ENCODE measurements at places on chromosomes 7 and 10. TPM values are rescaled to one million over a fixed set of nuclear protein-coding genes. Genes with fewer than 3 reads are reported as not detected.

Gene SPDYE8
- not detected for polyA plus RNA-seq

Gene COL1A2
- not detected for polyA plus RNA-seq

Gene SSC4D
- polyA plus RNA-seq: 0.65 TPM

Gene LRRC17
- 0.40 TPM for polyA plus RNA-seq

Gene AKR1B1
- polyA plus RNA-seq: 137 TPM

Gene ANKRD22
- polyA plus RNA-seq: 0.10 TPM

Gene ELMO1
- 39.5 TPM for polyA plus RNA-seq

Gene TLL2
- polyA plus RNA-seq: not detected

Gene GCK
- polyA plus RNA-seq: 0.50 TPM

Gene SORCS3
- polyA plus RNA-seq: not detected

Gene ABCC2
- polyA plus RNA-seq: 0.44 TPM

Gene ZNF783
- polyA plus RNA-seq: 4.6 TPM

Gene HILPDA
- polyA plus RNA-seq: 7.1 TPM

Gene LRRC27
- 2.5 TPM for polyA plus RNA-seq

Gene SAMD8
- 7.3 TPM for polyA plus RNA-seq

Gene FAM20C
- not detected for polyA plus RNA-seq

Gene SOSTDC1
- polyA plus RNA-seq: not detected

Gene MSS51
- not detected for polyA plus RNA-seq

Gene LFNG
- 2.3 TPM for polyA plus RNA-seq

Gene ASB10
- not detected for polyA plus RNA-seq

Gene NRG3
- polyA plus RNA-seq: not detected

Gene KLLN
- 0.07 TPM for polyA plus RNA-seq

Gene UBN2
- 1.2 TPM for polyA plus RNA-seq
